ENCODE measurements at places on chromosomes 13 and 19.

GRCh38 chr13:49311816-49312215, 64.1 kb downstream of the CDADC1 start:
- DNase-seq, result no peak

GRCh38 chr19:18173572-18174288, at the start of gene IFI30:
IFI30 (plus strand) TSS chr19:18173813; CDS start chr19:18173842, 29 bp downstream.
- no peak for DNase-seq

DNA sequence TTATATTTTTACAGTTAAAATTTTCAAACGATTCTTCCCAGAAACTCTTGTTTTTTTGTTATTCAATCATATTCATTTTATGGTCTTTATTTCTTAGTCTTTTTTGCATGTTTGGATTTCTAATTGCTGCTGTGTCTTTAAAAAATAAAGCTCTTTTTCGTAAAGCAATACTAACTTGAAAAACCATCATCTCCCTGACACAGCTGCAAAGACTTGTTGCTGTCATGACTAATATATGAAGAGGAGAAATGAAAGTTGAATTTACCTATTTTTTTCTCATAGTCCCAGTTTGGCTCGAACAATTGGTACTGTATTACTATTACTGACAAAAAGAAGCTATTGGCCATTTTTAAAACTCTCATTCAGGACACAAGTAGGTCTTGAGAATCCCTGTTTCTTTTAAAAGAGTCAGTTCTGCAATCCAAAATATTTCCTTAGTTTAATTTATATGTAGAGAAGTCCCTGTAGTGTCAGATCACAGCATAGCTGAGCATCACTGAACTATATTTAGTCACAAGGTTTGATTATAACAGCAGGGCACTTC, 12.1 kb upstream of the SPART start:
- DNase-seq, result no peak

DNA sequence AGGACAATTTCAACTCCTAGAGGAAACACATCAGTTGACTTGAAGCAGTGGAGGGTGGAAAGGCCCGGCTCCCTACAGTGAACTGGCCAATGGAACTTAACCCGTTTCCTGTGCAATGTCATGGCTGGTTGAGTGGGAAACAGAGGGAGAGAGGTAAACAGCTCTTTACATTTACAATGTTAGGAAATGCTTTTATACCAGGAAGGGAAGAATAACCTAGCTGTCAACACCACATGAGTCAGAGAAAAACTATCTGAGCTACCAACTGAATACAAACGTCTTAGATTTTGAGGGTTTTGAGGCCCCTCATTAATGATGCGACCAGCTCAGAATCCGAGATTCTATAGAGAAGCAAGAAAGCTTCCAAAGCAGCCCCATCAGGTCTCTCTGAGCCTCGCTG, 36.7 kb downstream of the CARD8 start:
- no peak for DNase-seq

DNA sequence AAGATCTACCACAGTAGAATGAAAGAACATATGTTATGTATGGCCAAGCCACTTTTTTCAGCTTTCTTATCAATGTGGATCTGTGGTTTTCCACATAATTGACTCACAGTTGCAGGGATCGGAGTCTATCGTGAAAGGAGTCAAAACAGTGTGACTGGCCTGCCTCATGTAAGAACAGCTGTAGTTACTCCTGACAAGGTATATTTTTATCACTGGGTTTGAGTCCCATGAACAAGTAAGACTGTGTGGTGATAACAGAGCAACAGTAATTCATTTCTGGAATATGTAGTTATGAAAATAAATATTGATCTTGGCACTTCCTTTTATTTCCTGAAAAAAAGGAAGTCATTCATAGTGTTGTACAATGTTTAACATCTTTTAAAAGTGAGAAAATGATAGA, 416.6 kb downstream of the KLF12 start:
- DNase-seq, result no peak

DNA sequence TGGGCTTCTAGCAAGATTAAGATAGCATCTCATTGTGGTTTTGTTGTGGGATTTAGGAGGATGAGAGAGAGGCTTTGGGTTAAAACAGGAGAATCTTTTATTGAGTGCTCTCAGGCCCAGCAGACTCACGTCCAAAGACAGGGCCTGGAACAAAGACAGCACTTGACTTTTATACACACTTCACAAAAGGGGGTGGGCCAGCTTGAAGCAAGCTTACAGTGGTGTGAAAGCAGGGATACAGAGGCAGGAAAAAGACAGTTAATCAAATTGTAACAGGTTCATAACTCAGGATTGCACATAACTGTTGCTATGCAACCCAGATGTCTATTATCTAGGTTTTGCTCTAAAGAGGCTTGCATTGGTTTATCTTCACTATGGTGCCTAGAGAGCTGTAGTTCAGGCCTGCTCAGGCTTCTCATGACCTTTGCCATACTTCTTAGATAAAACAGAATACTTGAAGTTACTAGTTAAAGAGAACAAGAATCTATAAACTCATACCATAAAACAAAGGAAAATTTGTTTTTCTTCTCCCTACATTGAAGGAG, 42.2 kb upstream of the CEACAM21 start:
- no peak for DNase-seq

GRCh38 chr19:5774921-5775320, 9.6 kb downstream of the PRR22 start:
- peak; percentile 16 for DNase-seq

GRCh38 chr13:20847296-20847695, 55.2 kb downstream of the XPO4 start:
- DNase-seq, result no peak

DNA sequence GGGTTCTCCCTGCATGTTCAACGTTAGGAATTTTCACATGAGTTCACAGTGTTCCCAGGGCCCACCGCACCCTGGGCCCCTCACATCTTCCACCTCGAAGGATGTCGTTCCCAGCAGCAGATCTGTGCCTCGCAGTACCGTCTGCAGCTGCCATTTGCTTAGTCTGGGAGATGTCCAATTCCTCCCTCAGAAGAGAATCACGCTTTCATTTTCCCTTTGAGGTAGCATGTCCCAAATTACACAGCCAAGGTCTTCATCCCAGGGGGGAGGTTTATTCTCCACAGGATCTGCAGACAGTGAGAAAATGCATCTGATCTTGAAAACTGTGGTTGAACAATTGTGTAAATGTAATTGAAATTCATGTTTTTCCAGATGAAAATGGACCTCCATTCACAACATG, 150.2 kb downstream of the DCT start:
- no peak for DNase-seq

DNA sequence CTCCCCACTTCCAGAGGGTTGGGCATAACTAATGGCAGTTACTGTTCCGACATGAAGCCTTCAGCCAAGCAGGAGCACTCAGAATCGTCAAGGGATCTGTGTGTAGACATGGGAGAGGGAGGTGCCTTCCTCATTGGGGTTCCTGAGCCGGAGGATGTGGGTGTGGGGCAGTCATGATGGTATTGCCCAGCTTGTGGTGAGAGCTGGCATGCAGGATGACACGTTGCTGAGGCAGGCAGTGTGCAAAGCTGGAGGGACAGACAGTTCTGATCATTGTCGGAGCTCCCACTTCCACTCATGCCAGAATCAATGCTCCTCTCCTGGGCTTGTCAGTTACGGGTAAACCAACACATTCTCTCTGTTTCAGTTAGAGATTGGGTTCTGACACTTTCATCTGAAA, 83.9 kb upstream of the TSC22D1 start:
- DNase-seq, result no peak

- DNase-seq, result no peak
These were observed 21.5 kb upstream of the FOSB start for GRCh38 chr19:45446295-45446694.

GRCh38 chr13:106686163-106686562, 118.2 kb upstream of the ARGLU1 start:
- DNase-seq, result no peak

DNA sequence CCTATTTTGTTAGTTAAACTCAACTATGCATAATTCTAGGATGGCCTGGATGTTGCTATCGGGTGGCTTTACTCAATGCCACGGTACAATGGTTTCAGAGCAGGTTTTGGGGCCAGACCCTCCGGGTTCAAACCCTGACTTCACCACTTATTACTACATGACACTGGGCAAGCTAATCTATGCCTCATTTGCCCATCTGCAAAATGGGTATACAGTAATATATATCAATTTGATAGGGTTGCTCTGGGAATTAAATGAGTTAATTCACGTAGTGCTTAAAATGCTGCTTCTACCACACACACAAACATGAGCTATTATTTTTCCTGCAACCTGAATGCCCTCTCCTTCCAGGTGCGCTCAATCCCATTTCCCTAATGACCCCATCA, 839 bp downstream of the ESD start:
- no peak for DNase-seq

DNA sequence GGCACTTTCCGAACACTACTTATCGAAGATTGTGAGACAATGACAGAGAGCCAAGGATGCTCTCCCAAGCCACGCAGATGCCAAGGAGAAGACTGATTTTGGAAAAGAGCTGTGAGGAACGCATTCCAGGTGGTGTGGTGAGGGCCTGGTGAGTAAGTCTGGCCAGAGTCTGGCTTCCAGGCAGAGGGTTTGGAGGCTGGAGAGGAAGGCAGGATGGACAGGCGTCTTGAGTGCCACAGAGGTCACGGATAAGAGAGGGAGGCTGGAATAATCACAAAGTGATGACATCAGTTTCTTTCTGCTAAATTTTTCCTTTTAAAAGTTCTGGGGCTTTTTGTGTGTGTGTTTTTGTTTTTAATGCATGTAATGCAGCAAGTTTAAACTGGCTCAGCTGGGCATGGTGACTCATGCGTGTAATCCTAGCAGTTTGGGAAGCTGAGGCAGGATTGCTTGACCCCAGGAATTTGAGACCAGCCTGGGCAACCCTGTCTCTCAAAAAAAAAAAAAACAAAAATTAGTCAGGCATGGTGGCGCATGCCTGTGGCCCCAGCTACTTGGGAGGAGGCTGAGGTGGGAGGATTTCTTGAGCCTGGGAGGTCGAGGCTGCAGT, 235.1 kb downstream of the NALCN start:
- no peak for DNase-seq

- DNase-seq, result no peak
These were observed 19.3 kb upstream of the TINCR start for GRCh38 chr19:5587071-5587455.

GRCh38 chr13:110454227-110454859, 107.2 kb downstream of the RAB20 start:
- DNase-seq, result no peak

DNA sequence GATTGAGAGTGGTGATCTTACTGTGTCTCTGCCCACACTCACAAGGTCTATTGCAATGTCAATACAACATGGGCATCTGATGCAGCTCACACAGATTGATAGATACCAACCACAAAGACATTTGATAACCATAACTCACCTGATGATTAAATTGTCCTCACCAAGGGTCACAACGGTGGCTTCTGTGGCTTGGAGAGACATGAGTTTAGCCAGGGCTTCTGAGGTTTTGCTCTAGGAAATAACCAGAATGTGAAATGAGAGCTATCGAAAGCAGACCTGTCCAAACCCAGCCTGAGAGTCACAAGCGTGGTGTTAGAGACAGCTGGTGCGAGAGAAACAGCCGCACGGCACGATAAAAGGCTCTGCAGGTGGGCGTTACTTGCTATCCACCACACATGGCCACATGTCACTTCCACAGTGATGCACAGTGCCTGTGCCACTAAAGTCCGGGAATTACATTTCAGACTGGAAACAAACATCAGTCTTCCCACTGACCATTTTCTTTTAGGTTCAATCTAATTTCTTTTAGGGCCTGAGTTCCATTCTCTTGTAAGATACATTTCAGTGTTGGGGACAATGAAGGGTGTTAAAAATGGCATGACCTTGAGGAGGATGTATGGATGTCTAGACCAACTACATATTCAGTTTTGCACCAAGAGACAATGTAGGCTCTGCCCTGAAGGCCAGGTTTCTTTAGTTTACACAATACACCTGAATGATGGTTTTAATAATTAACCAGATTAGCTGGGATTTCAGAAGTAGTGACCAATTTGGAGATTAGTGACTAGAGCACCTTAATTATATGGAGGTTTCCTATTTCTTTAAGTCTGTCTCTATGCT, 53.7 kb downstream of the ATP7B start:
- no peak for DNase-seq

DNA sequence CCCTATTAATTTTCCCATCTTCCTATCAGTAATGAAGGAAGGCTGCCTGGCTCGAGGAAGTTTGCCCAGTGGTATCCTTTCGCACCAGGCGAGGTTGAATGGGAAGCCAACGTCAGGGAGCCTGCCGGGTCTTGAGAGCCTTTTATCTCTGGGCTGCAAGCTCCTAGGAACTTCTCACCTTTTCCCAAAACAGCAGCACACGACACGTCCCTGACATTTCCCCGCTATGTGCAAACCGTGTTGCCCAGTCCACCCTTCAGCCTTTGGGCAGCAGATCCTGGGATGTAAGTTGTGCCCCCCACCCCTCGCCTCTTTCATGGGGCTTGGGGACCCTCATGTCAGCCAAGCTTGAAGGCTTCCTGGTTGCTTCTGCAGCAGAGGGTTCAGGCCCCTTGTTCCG, 179.1 kb downstream of the ZNF536 start:
- no peak for DNase-seq

DNA sequence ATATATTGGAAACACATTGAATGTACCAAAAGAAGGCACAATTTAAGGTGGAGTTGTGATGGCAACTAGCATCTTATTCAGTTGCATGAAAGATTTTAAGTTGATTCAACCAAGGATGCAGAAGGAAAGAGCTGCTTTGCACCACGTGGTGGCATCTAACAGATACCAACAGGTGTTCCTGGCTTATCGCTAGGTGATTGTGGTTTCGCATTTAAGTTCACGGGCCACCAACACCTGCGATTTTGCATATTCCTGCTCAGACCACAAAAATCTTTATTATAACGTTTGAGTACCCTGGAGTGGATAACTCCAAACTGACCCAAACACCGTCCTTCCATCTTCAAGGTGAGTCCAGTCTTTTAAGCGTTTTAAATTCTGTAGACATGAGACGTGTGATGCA, 45.3 kb downstream of the RGCC start:
- no peak for DNase-seq

GRCh38 chr13:35723053-35723461, 246.6 kb upstream of the MAB21L1 start:
- DNase-seq, result no peak

Measured in GM04504 (cell line).